ENCODE measurements at places on chromosomes 13 and 19.

GRCh38 chr19:41785653-41786052 is 10.7 kb upstream of the CEACAM3 start:
- DNase-seq, result peak; percentile 97

DNA sequence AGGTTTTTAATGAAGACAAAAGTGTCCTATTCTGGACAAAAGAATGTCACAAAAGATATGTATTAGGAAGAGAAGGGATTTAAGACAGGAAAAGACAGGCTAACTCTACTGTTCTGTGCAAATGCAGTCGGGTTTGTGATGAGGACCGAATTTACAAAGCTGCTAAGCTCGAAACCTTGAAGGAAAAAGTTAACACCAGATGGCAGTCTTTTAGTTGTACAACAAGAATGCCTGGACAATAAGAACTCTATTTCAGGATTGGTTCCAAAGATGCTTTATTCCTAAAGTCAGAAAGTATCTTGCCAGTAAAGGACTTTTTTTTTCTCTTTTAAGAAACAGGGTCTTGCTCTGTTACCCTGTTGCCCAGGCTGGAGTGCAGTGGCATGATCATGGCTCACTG is 51.1 kb downstream of the HS6ST3 start:
- peak; percentile 15 for DNase-seq

DNA sequence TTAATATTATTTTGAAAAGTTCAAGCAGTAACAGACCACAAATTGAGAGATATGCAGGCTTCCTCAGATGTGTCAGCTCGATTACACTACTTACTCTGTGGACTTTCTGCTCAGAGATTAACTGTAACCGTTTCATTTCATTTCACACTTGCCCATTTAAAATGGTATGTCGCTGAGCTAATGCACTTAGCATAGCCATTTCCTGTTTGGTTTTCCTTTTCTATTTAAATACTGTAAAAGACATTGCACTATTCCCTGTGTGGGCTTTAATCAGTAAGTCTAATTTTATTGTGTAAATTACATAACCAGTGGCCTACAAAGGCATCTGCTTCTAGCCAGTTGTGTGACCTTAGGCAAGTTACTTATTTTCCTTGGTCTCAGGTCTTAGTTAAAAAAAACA is 237.6 kb downstream of the LACC1 start:
- no peak for DNase-seq

GRCh38 chr13:106028911-106029310 is 506.6 kb downstream of the EFNB2 start:
- no peak for DNase-seq

- DNase-seq, result peak; percentile 50
Measured at GRCh38 chr19:20162821-20163220, 4.2 kb upstream of the ZNF486 start.

GRCh38 chr13:72514146-72514545 is 213.3 kb downstream of the MZT1 start:
- no peak for DNase-seq

- peak; percentile 14 for DNase-seq
Measured at GRCh38 chr19:56732976-56733375, 61.4 kb upstream of the ZNF835 start.

GRCh38 chr13:77928909-77929308 is 10.3 kb upstream of the EDNRB start:
- peak; percentile 10 for DNase-seq

DNA sequence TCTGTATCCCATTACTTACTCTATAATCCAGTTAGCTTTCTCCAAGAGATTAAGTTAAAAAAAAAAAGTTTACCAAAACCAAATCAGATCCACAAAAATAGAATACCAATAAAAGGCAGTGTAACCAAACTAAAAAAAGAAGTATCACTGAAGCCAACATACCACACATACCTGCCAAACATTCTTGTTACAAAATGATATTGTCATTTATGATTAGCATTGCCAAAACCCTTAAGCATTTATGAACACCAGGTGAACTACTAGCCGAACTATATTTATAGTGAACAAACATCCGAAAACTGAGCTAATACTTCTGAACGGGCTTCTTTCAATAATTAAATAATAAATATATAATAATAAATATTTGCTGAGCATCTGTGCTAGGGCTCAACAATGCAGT is 59.1 kb upstream of the EEF1AKMT1 start:
- no peak for DNase-seq
